ENCODE measurements at places on chromosomes 1 and 21. TPM values are rescaled to one million over a fixed set of nuclear protein-coding genes. Genes with fewer than 3 reads are reported as not detected.

C1orf105 gene
- total RNA-seq: not detected

HCRTR1 gene
- total RNA-seq: not detected

CCDC181 gene
- 3.8 TPM for total RNA-seq

WDR3 gene
- total RNA-seq: 47.1 TPM

NBPF15 gene
- 24.3 TPM for total RNA-seq

S100A7 gene
- total RNA-seq: not detected

MSTO1 gene
- total RNA-seq: 18.3 TPM

GUCA2A gene
- not detected for total RNA-seq

KAZN gene
- 30.8 TPM for total RNA-seq

GRCh38 chr21:21971384-21971783 is 973.2 kb downstream of the NCAM2 start:
- no peak for DNase-seq

DNA sequence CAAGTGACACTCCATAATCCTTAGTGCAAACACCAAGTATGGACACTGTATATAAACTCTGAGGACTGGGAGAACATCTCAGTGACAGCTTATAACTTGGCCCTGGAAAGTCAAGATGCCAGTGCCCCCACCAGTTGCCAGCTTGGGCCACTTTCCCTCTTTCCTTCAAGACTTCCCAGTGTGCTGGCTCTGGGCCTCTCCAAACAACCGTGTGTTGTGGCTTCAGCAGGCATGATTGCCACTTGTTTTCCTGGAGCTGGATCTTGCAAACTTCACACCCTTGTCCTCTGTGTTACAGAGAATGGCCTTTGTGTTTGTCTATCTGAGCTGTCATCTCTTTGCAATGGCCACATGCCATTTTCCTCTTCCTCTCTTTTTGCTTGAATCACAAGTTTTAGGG is 37.0 kb downstream of the CCDC185 start:
- DNase-seq: no peak

DNA sequence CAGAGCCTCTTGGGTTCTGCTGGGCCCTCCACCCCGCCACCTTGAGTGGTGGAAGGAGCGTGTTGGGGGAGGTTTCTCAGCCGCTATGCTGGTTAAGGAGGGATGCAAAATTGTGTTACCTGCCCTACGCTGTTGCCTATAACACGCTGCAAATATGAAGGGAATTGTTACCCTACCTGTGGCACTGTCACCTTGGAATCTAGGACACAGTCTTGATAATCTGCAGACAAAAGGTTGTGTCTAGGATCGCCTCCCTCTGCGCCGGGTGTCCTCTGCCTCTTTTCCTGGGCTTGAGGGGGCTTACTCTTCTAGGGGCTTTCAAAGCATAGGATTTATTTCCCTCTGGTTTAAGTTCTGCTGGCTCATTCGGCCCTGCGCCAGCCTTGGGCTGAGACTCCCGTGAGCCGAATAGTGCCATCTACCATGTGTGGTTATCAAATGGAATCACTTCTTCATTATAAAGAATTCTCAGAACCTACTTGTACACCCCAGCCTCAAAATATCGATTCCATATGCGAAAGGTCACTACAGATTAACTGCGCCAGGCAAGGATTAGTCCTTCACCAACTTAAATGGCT is 697 bp downstream of the SLC22A15 start:
- DNase-seq: peak; percentile 13

DNA sequence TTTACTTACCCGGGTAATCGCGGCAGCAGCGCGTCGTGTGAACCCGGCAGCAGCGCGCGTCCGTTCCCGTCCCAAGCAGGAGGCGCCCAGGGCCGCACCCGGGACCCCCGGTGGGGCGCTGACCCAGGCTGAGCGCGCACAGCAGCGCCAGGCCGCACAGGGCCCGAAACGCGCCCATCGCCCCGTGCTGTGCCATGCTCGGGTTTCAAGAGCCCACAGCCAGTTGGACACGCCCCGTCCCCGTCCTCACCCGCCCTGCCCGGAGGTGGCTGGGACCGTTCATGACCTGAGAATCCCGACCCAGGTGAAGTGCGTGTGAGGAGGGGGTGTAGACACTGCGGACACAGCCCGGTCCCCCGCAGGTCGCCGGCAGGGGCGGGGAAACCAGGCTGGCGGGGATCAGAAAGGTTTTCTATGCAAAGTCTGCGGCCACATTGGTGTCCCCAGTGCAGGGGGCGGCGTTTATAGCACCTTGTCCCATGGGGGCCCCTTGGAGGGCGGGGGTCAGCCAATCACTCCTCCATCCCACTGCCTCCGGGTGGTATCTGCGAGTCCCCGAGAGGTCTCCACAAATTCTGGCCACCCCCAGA is at the start of gene TNFRSF18:
Gene TNFRSF18 (minus strand): TSS at position 217 of the 590 bp plus-strand sequence. CDS start 21 bp downstream, at position 196.
- DNase-seq: no peak

GRCh38 chr1:31640964-31641363 is 3.7 kb downstream of the PEF1 start:
- no peak for DNase-seq

DNA sequence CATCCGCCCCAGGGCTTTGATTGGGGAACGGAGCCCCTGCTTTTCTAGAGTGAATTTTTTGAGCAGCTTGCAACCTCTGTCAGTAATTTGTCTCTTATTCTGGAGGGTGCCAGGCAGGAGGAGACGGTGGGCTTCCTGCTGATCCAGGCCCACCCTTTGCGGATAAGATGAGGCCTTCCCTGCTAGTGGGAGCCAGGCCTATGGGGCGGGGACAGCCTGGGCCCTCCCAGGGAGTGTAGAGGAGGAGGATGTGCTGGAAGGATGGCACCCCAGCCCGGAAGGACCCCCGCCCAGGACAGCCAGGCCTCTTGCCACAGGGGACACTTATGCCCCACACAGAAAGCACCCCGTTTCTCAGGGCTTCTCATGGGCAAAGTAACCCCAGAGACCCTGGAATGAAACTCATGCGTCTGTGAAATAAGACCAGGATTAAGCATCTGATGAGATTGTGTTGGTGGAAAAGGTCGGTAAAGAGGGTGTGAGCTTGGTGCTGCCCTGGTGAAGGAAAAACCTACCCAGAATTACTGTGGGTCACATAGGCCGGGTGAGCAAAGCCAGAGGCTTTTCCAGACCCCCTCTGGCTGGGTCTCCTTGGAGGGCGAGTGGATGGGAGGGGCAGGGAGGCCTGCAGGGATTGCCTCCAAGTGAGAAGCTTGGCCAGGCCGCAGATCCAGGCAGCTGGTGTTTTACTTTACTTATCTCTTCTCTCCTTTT is 118.7 kb downstream of the SIK1 start:
- no peak for DNase-seq

DNA sequence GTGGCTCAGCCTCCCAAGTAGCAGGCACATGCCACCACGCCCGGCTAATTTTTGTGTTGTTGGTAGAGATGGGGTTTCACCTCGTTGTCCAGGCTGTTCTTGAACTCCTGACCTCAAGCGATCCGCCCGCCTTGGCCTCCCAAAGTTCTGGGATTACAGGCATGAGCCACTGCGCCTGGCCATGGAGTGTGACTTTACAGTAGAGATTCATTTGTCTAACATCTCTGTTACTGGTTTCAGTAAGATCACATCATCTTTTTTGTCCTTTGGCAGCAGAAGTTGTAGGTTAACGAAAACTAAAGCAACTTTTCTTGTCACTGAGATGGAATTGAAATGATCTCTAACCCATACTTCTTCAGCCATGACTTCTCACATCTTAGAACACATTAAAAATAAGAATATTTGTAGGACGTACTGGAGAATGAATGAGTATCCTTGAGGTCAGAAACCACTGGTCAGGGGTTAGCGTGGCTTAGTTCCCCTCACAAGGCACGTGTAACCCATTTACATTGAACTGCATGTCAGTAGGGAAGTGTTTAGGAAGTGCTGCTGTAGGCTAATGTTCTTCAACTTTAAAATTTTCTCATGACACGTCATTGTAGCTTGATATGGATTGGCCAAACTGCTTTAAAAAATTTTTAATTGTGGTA is 75.9 kb downstream of the CAMTA1 start:
- DNase-seq: no peak

DNA sequence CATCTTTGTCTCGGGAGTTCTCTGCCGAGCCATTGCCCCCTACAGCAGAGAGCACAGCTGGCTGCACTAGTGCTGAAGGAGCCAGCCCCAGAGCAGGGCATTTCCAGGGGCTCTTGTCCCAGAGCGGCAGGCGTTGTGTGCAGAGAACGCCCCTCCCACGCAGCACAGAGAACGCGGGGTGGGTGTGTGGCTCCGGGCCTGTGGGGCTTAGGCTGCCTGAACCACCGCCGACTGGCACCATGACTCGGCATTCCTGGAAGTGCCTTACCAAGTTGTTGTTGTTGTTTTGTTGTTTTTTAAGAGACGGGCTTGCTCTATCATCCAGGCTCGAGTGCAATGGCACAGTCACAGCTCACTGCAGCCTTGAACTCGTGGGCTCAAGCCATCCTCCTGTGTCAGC is 15.8 kb upstream of the DIP2A start:
- DNase-seq: no peak

- DNase-seq: no peak
Observed at GRCh38 chr1:47469390-47469759, 31.5 kb downstream of the FOXD2 start.

DNA sequence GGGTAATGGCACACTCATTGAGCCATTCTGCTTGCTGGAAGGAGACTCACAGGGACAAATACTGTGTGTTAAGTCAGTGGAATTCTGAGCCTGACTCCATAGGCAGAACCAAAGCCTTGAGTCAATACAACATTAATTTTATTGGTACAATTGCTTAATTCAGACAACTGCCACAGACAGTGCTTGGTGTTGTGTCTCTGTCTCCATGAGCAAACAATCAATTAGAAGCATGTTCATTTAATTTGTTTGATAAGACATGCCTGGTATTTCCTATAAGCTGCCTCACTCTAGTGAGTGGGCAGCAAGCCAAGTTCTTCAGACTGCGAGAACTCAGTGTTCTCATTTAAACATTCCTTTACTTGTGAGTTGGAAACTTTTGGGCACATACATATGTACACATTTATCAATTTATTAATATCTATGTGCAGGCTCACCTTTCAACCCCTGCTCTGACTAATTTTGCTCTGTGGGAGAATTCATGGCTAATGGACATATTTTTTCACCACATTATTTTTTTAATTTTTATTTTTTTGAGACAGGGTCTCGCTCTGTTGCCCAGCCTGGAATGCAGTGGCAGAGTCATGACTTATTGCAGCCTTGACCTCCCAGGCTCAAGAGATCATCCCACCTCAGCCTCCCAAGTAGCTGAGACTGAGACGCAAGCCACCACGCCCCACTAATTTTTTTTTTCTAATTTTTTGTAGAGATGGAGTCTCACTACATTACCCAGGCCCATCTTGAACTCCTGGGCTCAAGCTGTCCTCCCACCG is 4.5 kb upstream of the SRSF10 start:
- DNase-seq: peak; percentile 82

- DNase-seq: no peak
Observed at GRCh38 chr1:248013229-248013710, at the start of gene OR2L5. Gene OR2L5 (plus strand): TSS chr1:248013660. CDS start chr1:248021948, 8,288 bp downstream.

DNA sequence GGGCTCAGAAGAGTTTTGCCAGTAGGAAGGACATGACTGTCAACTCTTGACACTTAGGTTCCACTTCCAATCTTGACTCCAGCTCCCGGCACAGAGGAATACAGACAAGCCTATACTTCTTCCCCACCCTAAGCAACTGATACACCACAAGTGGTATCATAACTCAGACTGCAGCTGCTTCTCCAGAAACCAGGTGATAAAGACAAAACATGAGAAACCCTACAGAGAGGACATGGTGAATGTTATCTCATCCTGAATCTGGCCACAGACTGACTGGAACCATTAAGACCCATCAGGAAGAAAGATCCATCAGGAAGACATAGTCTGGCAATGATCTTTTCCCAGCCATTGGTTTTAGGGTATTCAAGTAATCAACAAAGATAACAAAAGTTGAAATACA is 13.8 kb downstream of the PAXBP1 start:
- no peak for DNase-seq

DNA sequence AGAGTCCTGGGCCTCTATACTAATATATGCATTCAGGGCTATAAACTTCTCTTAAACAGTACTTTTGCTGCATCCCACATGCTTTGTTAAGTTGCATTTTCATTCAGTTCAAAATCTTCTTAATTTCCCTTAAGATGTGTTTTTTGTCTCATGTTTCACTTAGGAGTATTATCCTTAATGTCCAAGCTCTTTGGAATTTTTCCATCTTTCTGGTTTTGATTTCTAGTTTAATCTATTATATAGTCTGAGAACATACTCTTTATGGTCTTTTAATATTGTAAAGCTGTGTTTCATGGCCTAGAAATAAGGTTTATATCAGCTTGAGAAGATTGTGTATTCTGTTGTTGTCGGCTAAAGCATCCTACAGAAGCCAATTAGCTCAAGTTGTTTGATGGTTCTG is 1041.8 kb downstream of the PLA2G4A start:
- DNase-seq: no peak

DNA sequence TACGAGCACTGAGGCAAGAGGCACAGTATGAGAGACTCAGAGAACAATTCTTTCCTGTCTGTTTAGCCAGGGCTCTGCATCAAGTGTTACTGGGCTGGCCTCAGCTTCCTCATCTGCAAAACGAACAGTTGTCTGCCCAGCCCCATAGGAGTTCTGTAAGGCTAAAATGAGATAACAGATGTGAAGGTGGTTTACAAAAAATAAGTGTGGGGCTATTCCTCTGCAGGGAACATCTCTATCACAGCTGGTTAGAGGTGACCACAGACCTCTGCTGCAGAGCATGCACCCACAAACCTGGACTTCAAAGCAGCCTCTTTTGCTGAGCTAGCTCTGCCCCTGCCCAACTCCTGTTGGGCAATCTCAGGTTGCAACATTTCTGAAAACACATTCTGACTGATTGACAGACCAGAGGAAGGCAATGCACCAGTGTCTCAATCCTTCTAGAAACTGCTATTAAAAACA is 10.5 kb upstream of the OLIG1 start:
- DNase-seq: peak; percentile 67
